CD4-positive, alpha-beta T cell treated with Interferon alpha-2 for 1 hour (primary cell): ENCODE measurements at places on chromosomes 3 and 15.

DNA sequence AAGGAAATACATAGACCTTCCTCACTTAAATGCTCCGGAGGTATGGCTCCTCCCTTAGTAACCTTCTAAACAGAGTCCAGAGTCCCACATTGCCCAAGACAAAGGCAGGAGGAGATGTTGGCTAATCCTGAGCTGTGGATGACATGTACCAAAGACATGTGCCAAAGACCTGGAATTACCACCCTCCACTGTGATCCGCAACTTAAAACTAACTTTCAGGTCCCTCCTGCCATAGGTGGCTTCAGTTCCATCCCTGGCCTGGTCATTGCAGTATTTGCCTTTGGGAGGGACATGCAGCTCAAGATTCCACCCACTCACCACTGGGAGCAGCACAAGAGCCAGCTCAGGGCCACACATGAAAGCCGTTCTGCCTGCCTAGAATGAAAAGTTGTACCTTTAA, 28.0 kb downstream of the MYZAP start:
- DNase-seq, result no peak

DNA sequence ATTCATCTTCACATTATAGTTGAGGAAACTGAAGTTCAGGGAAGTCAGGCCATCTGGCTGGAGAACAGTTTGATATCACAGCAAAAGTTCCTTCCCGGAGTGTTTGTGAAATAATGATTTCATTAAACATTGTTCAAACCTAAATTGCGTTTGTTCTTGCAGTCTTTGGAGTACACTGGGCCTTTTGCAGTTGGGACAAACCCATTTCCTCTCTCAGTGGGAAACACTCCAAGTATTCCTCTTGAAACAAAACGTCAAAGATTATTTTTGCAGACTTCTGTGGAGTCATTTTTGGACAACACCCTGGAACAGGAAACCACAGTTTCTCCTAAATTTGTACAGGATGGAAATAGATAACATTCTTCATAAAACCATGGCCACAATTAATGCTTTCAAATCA, 287.5 kb downstream of the PTPRG start:
- no peak for DNase-seq

GRCh38 chr15:81189583-81190283, 6.9 kb upstream of the IL16 start:
- no peak for DNase-seq

DNA sequence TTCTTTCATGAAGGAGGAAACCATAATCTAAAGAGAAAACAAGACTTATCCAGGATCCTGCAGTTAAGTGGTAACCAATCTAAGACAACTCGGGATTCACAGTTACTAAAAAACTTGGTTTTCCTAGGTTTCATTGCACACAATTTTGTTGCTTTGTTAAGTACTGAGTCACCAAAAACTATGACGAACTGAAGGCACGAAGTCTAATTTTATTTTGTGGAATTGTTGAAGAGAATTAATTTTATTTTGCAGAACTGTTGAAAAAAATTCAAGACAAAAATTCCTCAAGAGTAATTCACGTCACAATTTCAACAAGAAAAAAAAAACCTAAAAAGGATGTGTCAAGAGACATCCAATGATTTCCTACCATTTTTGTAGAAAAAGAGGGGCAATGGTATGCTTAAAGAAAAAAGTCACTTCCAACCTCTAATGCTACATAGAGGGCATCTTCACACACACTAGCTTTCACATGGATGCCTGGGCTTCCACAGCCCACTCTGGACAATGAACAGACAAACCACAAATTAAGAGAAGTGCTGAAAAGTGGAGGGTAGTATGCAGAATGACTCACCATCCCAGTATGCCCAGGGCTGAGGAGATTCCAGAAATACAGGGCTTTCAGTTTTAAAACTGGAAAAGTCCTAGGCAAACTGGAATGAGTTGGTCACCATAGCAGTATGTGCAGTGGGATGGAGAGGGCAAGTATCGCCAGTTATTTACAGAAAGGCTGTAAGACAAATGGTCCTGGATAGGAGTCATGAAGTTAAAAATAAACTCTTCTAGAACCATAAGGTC, 29.2 kb downstream of the PLOD2 start:
- no peak for DNase-seq

DNA sequence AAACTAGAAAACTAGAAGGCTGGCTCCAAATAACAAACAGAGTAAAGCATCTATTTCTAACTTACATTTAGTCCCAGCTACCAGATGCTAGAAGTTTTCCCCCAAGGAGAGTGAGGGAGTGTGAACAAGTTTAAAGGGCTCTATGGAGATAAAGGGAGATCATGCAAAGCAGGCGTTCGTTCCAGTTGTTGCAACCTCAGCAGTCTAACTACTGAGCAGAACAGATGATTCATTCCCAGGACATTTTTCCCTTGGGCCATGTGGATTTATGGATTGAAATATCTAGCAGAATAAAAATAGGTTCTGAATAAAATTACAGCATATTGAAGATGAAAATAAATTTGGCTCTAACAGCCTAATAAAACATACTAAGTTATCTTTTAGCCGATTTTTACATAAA, 154.8 kb upstream of the TTC14 start:
- no peak for DNase-seq

- DNase-seq, result no peak
Measured at GRCh38 chr3:187955587-187955952, 198.4 kb upstream of the LPP start.

GRCh38 chr3:152737021-152737908, 97.7 kb upstream of the P2RY1 start:
- DNase-seq, result no peak

DNA sequence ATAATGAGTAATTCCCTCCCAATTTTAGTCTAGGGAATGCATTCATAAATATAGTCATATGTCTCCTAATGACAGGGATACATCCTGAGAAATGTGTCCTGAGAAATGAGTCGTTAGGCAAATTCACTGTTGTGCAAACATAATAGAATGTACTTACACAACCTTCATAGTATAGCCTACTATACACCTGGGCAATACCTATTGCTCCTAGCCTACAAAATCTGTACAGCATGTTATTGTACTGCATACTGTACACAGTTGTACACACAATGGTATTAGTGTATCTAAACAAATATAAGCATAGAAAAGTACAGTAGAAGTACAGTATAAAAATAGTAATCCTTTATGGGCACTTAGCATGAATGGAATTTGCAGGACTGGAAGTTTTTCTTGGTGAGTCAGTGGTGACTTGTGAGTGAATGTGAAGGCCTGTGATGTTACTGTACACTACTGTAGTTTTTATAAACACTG, 6.6 kb downstream of the DTWD1 start:
- no peak for DNase-seq

DNA sequence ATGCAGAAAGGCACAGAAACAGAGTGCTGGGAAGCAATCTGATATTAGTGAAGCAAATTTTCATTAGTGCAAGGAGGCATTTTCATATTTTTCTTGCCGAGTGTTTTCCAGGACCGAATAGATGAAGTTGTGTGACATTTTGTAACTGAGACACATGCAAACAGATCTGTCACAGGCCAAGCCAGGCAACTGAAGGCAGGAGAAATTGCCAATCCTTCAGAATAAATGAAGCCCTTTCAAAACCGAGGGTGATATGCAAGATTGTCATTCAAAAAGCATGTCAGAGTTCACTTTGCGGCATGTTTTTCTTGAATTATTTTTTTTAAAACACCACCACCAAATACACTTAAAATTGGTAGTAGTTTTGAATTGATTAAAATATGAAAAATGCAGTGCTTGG, 6.2 kb downstream of the LMOD3 start:
- DNase-seq, result no peak

GRCh38 chr15:99961011-99961441, 227.8 kb upstream of the LYSMD4 start:
- DNase-seq, result no peak

- DNase-seq, result no peak
Measured at GRCh38 chr15:65156692-65157091, 23.1 kb upstream of the PDCD7 start.

DNA sequence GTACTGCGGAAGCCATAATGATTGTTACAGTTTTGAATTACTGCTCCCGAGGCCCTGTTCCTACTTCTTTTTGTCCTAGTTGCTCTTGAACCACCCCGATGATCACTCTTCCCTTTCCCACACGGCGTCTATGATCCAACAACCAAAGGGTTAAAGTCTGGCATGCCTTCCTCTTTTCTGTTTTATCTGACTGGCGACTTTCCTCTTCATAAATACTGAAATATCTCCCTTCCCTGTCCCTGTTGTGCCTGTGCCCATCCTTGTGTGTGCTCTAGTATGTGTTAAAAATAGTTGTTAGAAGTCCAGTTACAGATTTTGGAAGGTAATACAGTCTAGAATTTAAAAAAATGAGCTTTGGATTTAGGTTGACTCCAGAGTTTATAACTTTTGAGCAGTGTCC, 83.6 kb downstream of the AKAP13 start:
- no peak for DNase-seq

- no peak for DNase-seq
Measured at GRCh38 chr15:43799209-43799944, 643 bp downstream of the SERINC4 start.

DNA sequence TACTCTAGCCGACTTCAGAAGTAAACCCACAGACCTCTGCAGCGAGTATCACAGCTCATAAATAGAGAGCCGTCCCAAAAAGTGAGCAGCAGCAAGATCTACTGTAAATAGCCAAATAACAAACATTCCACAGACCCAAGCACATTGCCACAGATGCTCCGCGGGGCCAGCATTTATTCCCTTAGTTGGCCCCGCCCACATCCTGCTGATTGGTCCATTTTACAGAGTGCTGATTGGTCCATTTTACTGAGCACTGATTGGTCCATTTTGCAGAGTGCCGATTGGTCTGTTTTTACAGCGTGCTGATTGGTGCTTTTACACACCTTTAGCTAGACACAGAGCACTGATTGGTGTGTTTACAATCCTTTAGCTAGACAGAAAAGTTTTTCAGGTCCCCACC, 17.3 kb upstream of the GABRB3 start:
- DNase-seq, result no peak

- no peak for DNase-seq
Measured at GRCh38 chr15:67171471-67171870, 83.0 kb downstream of the AAGAB start.

DNA sequence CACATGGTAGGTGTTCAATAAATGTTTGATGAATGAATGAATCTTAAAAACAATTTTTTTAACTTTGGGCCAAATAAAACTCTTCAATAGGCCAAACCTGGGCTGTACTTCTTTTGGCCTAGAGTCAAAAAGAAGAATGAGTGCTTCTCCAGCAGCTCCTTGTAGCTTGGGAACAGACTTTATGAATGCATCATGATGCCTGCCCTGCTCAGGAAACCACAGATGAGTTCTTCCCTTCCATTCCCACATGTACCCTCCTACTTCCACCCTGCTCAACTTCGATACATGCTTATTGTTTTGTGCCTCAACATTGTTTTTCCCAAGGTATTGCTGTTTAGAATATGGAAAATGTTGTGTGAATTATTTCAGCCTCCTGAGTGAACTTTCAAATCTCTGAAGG, 87.0 kb downstream of the FILIP1L start:
- DNase-seq, result no peak

- no peak for DNase-seq
Measured at GRCh38 chr3:23633261-23633960, 172.3 kb upstream of the UBE2E1 start.

DNA sequence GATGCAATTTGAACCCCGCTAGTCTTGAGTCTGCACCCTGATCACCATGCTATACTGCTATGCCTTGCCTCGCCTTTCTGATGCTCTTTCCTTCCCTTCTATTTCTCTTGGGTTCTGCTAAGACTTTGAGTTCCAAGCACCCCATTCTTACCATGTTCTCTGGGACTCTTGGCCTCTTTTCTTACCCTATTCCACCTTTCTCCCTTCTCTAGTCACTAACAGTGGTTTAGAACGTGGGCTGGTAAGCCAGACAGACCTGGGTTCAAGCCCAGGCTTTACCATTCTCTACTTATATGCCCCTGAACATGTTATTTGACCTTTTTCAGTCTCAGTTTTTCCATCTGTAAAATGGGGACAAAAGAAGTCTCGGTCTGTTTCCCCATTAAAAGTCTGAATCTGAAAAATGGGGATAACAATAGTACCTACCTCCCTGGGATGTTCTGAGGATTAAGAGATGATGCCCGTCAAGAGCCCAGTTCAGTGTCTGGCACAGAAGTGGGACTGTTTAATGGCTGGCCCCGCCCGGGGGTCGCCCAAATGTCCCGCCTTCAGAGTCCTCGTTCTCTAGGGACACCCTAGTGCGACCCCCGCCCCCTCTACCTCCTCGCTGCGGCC, 376 bp downstream of the TADA3 start:
- no peak for DNase-seq

DNA sequence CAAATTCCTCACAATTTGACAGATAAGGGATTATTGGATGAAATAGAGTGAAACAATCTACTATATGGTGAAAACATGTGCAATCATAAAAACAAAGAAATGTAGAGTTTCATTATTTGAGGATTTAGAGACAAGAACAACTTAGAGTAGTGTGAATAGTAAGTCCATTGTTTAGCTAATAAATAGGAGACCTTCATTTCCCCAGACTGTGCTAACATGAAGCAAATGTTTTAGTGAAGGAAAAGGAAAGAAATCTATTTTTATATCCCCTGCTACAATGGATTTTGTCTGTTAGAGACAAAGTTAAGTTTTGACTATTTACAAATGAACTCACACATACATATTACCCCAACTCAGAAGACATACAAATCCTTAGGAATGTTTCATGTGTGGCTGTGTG, 77.8 kb downstream of the EFL1 start:
- no peak for DNase-seq

GRCh38 chr3:58897646-58898045, 152.2 kb downstream of the CFAP20DC start:
- DNase-seq, result no peak

GRCh38 chr3:134761213-134761612, 33.8 kb upstream of the EPHB1 start:
- DNase-seq, result no peak

DNA sequence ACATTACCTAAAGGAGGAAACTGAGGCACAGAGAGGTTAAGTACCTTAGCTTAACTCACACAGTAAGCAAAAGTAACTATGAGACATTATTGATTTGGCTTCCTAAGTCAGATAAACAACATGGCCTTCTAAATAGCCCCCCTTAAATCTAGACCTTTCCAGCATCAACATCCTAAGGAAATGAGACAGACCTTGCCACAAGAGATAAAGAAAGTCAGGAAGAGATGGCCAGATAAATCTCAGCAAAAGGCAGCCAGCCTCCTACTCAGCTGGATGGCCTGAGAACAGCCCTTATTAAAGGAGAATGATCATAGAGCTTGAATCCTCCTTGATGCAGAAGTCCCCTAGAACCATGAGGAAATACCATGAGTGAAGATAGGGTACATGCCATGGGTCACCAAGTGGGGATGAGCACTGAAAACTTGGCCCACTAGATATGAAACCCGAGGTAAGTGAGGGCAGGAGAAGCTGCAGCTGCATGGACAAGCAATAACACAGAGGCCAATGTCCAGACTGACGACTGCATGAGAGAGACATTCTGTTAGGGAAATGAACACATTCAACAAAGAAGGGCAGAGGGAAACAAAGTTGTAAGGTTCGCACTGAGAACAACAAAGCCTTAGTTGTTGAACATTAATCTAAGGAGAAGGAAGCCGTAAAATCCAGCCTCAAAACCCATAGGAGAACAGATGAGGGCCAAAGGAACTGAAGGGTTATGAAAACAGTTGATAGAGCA, 69.6 kb downstream of the ZIC4 start:
- no peak for DNase-seq
